DMS153 (cell line): ENCODE measurements at places on chromosomes 3 and 15.

- DNase-seq = no peak
These were observed 15.6 kb downstream of the CADM2 start for GRCh38 chr3:84974347-84974746.

DNA sequence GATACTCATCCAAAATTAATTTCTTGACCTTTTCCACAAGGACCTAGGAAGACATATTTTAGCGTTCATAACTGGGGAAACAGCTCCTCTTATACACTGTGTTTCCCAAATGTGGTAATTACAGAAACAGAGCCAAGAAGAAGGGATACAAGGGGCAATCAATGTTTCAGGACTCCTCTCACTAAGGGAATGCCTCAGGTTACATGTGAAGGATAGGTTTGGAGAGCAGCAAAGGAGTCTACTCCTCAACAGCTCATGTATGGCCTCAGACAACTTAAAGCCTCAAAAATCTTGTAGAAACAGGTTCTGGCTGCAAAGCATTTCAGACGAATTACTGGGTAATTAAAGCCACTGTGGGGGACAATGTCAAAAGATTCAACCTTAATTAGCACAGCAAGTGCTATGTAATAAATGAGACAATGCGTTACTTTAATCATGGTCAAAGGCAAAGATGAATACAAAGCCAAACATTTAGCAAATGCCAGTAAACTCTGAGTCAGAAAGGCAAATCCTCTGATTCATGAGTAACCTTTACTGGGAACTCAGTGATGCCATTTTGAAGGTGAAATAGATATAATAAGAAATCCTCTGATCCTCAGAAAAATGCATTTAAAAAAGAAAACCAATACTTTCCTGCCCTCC, 1111.2 kb downstream of the TUSC7 start:
- DNase-seq = no peak

DNA sequence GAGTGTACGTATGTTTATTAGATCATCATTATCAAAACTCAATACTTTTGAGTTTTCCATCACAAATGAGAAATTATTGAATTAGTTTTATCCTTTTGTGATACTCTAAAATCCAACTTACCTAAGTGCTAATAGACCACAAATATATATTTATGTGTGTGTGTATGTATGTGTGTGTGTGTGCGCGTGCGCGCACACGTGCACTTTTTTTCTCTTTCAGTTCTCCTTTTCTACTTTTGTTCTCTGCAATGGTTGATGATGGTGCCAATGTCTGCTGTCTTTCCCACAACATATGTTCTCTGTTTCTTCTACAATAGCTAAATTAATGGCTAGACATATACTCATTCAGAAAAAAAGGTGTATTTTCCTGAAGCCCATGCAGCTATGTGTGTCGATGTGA, 571.6 kb upstream of the ARPP21 start:
- no peak for DNase-seq

DNA sequence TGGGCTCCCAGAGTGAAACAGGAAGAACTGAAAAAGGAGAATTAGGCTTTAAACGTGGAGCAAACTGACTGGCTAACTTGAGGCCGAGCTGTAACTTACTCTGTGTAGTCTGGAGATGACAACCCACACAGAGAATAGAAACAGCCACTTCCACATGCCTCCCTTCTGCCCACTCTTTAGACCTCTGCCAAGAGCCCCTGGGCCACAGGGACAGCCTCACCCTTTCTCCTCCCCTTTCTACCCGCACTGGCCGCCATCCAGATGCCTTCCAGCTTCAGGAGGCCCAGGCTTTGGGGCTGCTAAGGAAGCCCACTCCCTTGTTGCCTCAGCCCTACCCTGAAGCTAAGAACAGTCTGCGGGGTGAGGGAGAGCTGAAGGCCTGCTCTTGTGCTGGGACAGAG, 6.8 kb downstream of the ARHGAP31 start:
- DNase-seq = no peak

GRCh38 chr3:188339410-188340295, 185.7 kb downstream of the LPP start:
- no peak for DNase-seq

DNA sequence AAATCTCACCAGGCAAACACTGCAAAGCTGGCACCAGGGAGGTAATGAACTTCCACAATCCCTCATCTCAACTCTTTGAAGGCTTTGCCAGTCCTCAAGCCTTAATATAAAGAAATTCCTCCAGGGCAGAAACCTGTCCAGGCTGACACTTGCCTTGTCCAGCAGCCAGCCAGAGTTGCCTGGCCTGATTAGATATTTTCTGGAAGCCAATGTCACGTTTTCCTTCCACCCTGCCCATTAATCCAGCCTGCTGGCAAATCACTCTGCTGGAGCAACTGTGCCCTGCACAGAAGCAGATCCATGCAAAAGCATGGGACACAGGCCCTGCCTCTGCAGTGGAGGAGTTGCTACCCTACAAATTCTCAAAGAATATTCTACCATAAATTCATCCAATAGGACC, 56.5 kb downstream of the HEG1 start:
- DNase-seq = no peak

GRCh38 chr3:40307176-40307575, 2.3 kb upstream of the EIF1B start:
- no peak for DNase-seq

- no peak for DNase-seq
These were observed 121.3 kb downstream of the RPLP1 start for GRCh38 chr15:69573815-69574475.

DNA sequence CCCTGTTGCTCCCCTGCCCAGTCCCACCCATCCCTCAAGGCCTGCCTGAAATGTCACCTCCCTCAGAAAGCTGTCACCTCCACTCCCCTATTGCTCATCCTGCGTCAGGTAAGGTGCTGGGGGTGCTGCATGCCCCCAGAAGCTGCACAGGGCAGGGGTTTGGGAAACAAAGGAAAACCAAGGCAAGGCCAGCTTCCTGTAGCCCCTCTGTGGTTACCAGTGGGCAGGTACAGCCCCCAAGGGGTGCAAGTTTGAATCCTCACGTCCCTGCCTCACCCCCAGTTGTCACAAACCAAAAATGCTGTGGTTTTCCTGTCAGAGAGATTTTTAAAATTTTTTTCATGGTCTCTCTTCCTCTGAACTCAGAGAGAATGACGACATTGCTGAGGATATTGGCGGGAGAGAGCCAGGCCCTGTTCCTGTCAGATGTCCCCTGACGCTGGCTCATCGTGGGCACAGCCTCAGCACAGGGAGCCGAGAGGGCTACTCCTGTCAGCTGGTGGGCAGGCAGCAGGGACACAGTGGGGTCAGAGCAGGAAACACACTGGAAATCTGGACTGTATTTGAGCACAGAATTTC, 27.0 kb downstream of the PSTPIP1 start:
- DNase-seq = no peak

- no peak for DNase-seq
These were observed 500.4 kb downstream of the SHQ1 start for GRCh38 chr3:72347819-72348319.

DNA sequence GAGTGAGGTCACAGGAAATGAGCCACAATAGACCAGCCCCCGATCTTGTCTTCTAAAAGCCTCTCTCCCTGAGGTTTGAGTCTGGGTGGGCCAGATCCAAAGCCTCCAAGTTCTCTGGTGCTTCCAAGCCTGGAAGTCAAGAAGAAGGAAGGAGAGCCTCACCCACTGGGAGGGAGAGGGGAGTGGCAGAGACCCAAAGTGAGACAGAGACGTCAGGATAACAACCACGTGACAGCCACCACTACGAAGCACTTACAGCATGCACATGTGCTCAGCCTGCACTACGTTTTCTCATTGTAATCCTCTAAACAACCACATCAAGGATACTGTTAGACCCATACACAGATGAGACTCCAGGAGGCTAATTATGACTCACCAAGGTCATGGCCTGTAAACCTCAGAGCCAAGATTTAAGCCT, 197.3 kb upstream of the LINGO1 start:
- no peak for DNase-seq

DNA sequence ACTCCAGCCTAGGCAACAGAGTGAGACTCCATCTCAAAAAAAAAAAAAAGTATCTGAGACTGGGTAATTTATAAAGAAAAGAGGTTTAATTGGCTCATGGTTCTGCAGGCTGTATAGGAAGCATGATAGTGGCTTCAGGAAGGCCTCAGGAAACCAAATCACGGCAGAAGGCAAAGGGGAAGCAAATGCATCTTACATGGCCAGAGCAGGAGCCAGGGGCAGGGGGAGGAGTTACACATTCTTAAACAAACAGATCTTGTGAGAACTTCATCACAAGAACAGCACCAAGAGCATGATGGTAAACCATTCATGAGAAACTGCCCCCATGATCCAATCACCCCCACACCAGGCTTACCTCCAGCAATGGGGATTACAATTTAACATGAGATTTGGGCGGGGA, 37.2 kb downstream of the ACAP2 start:
- DNase-seq = no peak

- no peak for DNase-seq
These were observed 35.3 kb downstream of the FOXL2 start for GRCh38 chr3:138911621-138912020.

DNA sequence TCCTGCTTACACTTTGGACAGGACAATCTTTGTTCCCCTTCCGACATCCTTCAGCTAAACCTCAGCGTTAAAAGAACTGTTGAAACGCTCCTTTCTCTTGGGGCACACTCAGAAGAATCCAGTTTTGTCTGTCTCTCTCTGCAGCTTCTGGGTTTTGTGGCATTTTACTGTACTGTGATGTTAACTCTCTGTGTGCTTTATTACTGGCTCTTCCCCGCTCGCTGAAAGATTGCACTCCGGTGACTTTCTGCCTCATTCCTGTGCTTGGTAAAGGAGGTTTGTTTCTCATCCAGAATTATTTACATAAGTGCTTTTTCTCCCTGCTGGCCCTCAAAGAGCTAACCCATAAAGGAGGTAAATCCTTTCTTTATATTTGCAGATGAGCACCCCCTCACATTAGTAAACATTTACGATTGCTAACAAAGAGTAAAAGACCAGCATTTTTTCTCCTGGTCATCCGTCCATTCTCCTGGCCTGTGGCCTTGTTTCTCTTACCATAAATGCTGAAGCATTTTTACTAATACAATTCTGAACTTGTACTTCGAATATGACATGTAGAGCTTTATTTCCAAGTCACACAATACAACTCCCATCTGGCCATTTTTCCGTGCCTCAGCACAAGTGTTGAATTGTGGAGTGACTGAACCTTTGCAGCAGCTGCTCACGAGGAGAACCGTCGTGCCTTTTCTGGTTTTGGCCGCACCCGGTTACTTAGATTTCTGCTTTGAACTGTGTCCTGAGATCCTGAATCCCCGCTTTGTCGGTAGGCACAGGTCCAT, 69.3 kb upstream of the RPL35A start:
- DNase-seq = no peak

- DNase-seq = no peak
These were observed 180.6 kb upstream of the LRRN1 start for GRCh38 chr3:3618623-3619022.

- no peak for DNase-seq
These were observed 1.9 kb downstream of the TNIK start for GRCh38 chr3:171458071-171458863.

DNA sequence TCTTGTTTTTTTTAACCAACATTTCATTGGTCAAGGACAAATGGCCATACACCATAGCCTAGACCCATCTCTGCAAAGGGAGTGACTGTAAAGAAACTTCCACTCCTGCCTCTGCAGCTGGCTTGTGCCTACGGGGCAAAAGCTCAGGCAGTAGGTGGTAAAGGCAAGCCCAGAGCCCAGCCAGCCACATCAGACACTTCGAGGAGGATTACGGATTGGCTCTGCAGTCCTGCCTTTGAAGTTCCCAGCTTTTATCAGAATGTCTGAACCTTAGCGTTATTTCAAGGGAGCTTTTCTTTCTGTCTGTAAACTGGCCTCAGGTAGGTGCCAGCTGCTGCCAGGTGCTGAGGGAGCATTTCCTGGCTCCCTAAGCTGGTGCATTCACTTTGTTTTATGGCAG, 15.6 kb downstream of the ZNF710 start:
- DNase-seq = no peak

- no peak for DNase-seq
These were observed 131.0 kb downstream of the KCNAB1 start for GRCh38 chr3:156251424-156251823.

DNA sequence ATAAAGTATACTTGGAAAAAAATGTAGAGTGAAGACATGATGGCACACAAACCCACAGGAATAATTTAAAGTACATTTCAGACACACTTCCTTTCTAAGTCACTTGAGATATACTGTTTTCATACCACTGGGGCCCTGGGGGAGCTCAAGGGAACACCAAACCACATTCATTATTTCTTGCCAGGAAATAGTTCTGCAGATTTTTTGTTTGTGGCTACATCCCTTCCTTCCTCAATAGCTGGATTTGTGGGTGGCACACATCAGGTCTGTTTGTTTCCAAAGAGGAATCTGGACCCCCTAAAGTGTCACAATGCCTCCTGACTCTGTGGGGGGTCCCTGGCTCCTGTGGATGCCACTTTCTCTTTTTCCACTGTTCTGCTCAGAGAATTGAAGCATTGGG, 153.5 kb upstream of the COL8A1 start:
- DNase-seq = no peak

GRCh38 chr15:67024314-67024997, 40.9 kb upstream of the SMAD3 start:
- DNase-seq = no peak

DNA sequence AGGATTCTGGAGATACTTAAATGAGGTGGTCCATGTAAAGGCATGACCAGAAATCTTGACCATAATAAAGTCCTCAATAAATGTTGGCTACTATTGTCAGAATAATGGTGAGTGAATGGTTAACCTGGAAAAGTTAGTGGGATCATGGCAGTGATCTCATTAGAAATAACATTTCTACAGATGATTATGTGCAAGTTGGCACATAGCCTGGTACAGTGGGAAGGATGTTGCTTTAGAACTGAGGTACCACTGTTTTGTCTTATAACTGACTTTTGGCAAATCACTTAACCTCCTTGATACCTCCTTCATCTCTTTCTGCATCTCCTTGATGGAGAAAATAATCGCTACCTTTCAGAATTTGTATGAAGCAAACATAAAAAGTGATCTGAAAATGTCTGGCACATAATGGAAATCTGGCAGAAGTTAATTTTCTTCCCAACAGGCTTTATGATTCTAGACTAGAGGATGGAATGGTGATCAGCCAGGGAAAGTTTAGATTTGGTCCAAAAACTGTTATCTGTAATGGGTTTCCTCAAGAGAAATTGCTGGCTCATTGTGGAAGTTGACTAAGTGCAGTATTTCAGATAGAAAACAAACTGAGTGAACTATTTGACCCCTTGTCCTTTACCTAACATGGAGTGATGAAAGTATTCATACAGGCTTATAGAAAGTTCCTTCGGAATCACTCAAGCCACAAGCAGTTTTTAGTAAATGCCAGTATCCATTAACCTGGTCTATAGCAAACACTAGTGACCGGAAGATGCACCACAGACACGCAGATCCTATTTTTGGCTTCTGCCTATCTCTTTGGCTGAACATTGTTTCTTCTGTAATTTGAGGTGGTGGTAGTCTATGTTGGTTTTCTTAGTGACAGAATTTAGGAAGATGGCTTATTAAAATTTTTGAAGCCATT, 449.6 kb upstream of the TGFBR2 start:
- no peak for DNase-seq

DNA sequence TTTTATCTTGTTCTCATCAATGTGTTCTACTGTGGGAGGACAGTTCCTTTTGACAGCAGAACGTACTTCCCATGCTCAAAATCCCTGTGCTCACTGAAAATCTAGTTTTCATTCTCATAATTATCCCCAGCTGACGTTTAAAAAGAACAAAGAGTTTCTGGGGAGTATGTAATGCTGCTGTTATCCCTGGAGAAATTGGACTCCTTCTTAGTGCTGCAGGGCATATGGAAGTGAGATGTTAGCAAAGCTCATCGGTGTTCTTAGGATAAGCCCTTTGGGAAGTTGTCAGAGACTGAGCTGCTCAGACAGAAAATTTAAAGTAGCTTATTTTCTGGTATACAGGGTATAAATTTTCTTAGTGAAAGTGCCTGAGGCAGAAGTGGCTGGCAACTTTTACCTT, 66.5 kb downstream of the CDAN1 start:
- DNase-seq = no peak
